ENCODE measurements at places on chromosomes 5 and 9.

DNA sequence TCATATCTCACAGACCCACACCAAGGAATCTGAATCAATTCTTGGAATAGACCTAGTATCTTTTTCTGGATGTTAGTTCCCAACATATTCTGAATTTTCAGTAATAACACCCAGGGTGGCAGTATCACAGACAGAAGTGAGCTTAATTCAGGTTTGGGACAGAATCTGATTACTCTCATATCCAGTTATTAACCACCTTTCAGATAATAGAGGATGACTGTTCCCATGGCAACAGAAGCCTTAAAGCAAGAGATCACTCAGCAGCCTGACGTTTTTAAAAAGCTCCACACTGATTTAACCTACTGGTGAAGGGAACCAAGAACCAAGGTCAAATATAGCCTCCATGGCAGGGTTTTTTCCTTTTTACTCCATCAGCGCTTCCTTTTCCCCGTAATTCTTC, 68.4 kb downstream of the ACTBL2 start:
- DNase-seq: no peak

DNA sequence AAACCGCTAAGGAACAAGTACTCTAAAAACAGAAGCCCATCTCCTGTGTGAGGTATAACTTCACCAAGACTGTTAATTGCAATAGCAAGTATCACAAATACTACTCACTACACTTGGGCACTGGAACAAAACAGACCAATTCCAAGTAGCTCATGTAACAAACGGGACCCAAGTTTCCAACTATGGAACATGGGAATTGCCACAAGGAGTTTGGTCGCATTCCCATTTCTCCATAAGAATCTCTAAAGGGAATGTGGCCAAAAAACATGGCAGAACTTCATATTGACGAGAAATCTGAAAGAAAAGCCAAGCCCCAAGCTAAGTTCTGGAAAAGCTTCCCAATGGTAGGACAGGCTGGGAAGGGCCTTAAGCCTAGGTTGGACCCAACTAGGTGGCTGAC, 162.5 kb downstream of the MAPKAP1 start:
- no peak for DNase-seq

GRCh38 chr5:97100476-97100875, 41.9 kb downstream of the LIX1 start:
- DNase-seq: no peak

GRCh38 chr9:38319496-38320173, 72.9 kb upstream of the ALDH1B1 start:
- no peak for DNase-seq

- no peak for DNase-seq
These were observed 621 bp downstream of the NR6A1 start for GRCh38 chr9:124770359-124771020.

GRCh38 chr5:107593009-107593408, 77.7 kb downstream of the EFNA5 start:
- DNase-seq: no peak

- no peak for DNase-seq
These were observed 110.9 kb upstream of the BASP1 start for GRCh38 chr5:17106521-17106920.

GRCh38 chr9:112997236-112997941, 14.6 kb downstream of the ZNF883 start:
- no peak for DNase-seq

- no peak for DNase-seq
These were observed 17.6 kb upstream of the CDKN2B start for GRCh38 chr9:22026696-22027095.

GRCh38 chr5:104452550-104452949, 890.0 kb upstream of the NUDT12 start:
- no peak for DNase-seq

DNA sequence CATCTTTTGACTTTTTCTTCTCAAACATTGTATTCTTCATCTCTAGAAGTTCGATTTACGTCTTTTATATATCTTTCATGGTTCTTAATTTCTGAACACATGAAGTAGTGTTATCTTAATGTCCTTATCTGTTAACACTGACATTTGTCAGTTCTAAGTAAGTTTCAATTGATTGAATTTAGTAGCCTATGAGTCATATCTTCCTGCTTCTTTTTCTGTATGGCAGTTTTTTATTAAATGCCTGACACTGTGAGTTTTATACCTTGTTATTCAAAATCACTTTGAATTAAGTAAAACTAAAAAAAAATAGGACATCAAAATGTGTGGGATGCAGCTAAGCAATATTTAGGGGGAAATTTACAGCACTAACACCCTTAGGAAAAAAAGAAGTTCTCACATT, 707.0 kb upstream of the ACO1 start:
- DNase-seq: no peak

- DNase-seq: no peak
These were observed 1.4 kb downstream of the TJP2 start for GRCh38 chr9:69175486-69175885.

GRCh38 chr9:115008536-115009270, 78.3 kb upstream of the TNFSF8 start:
- no peak for DNase-seq

GRCh38 chr5:108957333-108957732, 209.6 kb downstream of the FER start:
- DNase-seq: no peak

DNA sequence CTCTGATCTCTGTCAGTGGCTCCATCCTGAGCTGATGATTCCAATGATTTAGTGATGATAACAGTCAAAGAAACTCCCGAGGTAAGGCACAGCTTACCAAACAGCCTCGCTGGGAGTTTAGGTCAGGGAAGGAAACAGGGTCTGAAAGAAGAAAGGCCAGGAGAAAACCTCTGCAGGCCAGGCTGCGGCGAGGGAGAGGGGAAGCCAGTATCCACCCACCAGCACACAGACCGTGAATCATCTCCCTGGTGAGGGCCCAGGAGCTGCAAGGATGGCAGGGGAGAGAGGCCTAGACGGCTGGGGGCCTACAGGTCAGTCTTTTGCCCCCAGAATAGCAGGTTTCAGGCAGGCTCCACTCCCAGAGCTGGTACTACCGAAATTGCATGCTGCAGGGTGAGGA, 590.5 kb downstream of the CCDC171 start:
- no peak for DNase-seq

GRCh38 chr5:57069115-57069835, 104.6 kb upstream of the GPBP1 start:
- no peak for DNase-seq

DNA sequence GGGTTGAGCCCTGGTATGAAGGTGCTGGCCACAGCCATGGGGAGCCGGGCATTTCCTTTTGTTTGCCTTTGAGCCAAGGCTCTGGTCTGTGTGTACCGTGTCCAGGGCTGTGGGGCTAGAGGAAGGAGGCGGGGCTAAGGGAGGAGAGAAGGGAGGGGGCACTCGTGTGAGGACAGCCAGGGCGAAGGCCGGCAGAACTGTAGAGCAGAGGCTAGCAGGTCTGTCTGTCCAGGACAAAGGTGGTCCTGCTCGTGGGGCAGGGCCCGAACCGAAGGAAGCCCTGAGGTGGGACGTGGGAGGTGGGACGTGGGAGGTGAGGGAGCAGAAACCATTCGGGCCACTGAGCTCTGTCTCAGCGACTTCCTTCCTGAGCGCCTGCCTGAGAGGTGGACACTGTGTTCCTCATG, 41.3 kb upstream of the TESK1 start:
- DNase-seq: no peak

DNA sequence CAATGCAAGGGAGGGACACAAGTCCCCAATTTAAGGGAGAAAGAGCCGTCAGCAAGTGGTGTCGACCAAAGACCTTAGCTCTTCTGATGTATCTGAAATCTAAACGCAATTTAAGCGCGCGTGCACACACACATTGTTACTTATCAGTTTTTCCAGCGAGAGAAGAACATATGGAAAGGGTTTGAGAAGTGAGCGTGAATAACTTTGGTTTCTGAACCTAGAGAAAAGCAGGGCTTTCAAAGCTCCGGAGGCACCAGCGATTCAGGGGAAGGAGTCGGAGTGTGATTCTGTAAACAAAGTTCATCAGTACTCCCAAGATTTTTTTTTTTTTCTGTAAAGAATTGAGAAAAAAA, 191.8 kb downstream of the MEF2C start:
- DNase-seq: no peak

DNA sequence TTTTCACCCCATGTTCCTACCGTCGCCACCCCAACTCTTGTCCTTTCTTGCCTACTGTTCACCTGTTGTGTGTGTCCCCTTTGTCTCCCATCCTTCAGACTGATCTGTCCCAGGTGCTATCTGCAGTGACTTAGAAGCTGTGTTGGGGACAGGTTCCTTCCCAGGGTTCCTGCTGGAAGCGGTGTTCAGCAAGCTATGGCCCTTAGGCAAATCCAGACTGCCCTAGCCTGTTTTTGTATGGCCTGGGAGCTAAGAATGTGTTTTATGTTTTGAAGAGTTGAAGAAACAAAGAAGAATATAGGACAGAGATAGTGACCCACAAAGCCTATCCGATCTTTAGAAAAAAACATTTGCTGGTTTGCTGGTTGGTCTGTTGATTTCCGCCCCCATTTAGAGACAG, 236.4 kb downstream of the GOLPH3 start:
- DNase-seq: no peak
